Endothelial cell (in vitro differentiated cells): ENCODE measurements at places on chromosomes 11 and 22.

GRCh38 chr11:2103668-2104523, 35.3 kb downstream of the IGF2 start:
- no peak overlapping the region for H3K4me3 ChIP-seq
- peaks cover 12% of the 10 kb centered on the region for H3K4me1 ChIP-seq
- H3K27me3 ChIP-seq = peaks cover 13% of the 10 kb centered on the region
- no peak for DNase-seq
- peak overlapping the region; percentile 16 for H3K27ac ChIP-seq
- peaks cover 5% of the 10 kb centered on the region for H3K36me3 ChIP-seq

- H3K27me3 ChIP-seq = no peaks in the 10 kb centered on the region
- no peak overlapping the region for H3K4me3 ChIP-seq
- peaks cover 28% of the 10 kb centered on the region for H3K36me3 ChIP-seq
Observed at GRCh38 chr22:42891696-42892095, 34.6 kb upstream of the ARFGAP3 start.

- no peak overlapping the region for H3K4me3 ChIP-seq
- no peaks in the 10 kb centered on the region for H3K4me1 ChIP-seq
- DNase-seq = no peak
- no peaks in the 10 kb centered on the region for H3K27me3 ChIP-seq
Observed at GRCh38 chr11:122592641-122593040, 62.9 kb upstream of the UBASH3B start.

DNA sequence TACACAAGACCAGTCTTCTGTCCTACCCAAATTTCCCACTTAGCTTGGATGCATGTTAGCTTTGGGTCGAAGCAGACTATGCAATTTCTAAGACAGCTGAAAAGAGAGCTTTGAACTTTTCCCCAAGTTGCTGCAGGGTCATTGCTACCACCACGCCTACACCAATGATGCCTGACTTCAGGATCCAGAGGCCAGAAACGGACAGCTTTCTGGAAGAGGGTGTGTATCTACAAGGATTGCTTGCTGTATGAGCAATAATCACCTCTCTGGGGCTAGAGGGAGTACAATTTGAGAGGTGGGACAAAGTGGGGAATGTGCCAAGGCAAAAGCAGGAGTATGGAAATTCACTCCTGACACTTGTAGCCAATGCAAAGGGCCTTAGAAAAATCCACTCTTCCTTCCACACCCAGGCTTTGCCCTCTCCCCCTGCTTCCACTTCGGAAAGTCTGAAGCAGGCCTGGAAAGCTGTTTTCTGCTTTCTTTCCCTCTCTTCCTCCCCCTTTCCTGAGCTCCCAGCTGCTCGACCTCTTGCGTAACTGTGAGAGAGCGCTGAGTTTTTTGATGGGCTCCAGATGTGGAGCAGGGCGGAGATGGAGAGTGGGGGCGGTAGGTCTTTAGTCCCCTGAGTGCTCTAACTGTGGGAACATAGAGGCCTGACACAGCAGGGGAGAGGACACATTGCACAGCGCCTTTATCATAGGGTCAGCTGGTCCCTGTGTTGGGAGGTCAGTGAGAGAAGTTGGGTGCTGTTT, 2.1 kb upstream of the PHLDB1 start:
- DNase-seq = no peak
- peaks cover 18% of the 10 kb centered on the region for H3K27me3 ChIP-seq
- H3K36me3 ChIP-seq = peaks cover 24% of the 10 kb centered on the region
- no peak overlapping the region for H3K27ac ChIP-seq
- no peak overlapping the region for H3K4me3 ChIP-seq

DNA sequence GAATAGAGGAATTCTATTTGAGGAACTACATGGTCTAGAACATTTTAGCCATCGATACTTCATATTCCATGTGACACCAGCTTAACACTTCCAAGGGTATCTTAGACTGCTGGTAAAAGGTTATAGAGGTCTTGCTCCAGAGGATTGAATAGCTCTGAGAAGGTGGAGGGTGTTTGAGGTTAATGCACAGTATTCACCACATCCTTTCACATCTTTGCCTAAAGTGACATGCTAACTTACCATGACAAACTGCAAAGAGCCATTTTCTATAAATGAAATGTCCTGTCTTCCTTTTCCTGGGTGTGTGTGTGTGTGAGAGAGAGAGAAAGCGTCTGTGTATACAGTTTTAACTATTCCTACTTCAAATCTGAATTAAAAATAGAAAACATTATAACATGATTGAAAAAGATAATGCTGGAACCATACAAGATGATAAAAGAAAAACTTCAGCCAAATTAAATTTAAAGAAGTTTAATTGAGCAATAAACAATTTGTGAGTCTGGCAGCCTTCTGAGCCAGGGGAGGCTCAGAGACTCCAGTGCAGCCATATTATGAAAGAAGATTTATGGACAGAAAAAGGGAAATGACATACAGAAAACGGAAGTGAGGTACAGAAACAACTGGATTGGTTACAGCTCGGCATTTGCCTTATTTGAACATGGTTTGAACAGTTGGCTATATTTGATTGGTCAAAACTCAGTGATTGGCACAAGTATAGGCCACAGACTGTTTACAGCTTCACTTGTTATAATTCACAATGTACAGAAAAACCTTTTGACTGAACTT, 320.9 kb upstream of the CCDC179 start:
- no peak for DNase-seq
- no peak overlapping the region for H3K27ac ChIP-seq
- H3K4me3 ChIP-seq = no peak overlapping the region
- H3K4me1 ChIP-seq = no peaks in the 10 kb centered on the region

GRCh38 chr22:45444168-45444567, 30.7 kb downstream of the RIBC2 start:
- H3K4me1 ChIP-seq = peaks cover 18% of the 10 kb centered on the region
- H3K27ac ChIP-seq = no peak overlapping the region
- no peaks in the 10 kb centered on the region for H3K36me3 ChIP-seq
- no peak overlapping the region for H3K4me3 ChIP-seq
- no peak for DNase-seq

DNA sequence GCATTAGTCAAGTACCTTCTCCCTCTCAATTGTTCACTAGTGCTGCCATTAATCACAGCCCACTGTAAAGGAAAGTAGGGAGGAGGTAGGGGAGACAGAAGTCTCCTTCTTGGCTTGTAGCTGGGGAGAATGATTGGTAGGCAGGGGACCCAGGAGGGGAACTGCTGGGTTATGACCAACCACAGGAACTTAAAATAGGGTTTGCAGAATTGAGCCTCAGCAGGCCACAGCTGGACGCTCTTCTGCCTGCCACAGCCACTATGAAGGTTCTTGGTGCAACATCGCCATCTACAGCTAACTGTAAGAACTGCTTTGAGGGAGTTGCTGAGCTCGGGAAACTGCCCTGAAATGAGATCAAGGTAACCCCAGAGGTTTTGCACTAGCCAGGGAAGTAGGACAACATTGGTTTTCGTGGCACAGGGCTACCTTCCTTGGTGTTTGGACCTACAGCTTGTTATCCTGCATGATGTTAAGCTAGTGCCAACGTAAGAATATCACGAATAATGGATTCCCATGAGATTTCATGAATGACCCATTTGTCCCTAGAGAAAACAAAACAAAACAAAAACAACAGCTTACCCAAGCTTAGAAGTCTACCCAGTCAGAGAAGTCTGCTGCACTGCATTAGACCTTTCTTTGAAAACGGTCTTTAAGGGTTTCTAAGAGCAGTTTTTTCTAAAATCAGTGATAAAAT, 787.1 kb upstream of the API5 start:
- no peak overlapping the region for H3K4me3 ChIP-seq
- H3K27me3 ChIP-seq = no peaks in the 10 kb centered on the region
- DNase-seq = peak; percentile 62
- no peaks in the 10 kb centered on the region for H3K4me1 ChIP-seq
- no peak overlapping the region for H3K27ac ChIP-seq
